ENCODE measurements at places on chromosomes 1 and 21.

GRCh38 chr1:178341261-178341956 is 155.4 kb downstream of the CLEC20A start:
- peaks cover 30% of the 10 kb centered on the region for H3K4me1 ChIP-seq
- H3K27me3 ChIP-seq: no peaks in the 10 kb centered on the region
- peak; percentile 83 for DNase-seq
- no peaks in the 10 kb centered on the region for H3K36me3 ChIP-seq
- H3K4me3 ChIP-seq: peak overlapping the region; percentile 36

GRCh38 chr21:14405225-14405624 is 22.3 kb upstream of the HSPA13 start:
- no peaks in the 10 kb centered on the region for H3K27me3 ChIP-seq
- H3K4me1 ChIP-seq: no peaks in the 10 kb centered on the region
- H3K36me3 ChIP-seq: no peaks in the 10 kb centered on the region

DNA sequence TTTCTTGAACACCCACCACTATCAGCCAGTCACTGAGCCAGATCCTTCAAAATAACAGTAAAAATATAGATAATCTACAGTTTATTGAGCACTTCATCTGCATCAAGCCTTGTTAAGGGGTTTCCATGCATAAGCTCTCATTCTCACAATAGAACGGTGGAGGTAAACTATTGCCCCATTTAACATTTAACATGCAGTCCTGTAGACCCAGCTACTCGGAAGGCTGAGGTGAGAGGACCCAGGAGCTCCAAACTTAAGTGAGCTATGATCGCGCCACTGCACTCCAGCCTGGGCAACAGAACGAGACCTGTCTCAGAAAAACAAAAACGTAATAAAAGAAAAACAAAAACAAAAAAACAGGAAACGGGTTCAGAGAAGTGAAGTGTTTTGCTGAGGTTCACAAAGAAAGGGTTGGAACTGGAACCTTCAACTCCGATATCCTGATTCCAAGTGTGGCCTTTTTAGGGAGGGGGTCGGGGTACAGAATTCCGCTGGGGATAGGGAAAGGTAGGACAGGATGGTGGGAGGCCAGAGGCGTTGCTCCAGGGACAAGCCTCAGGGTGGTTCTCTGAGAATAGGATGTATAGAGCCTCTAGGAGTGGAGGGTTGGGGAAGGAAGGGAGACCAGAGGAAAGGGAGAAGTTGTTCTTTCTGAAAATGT is 11.6 kb upstream of the SESN2 start:
- DNase-seq: no peak
- peak overlapping the region; percentile 98 for H3K27ac ChIP-seq
- H3K4me3 ChIP-seq: no peak overlapping the region
- H3K27me3 ChIP-seq: no peaks in the 10 kb centered on the region
- peaks cover 11% of the 10 kb centered on the region for H3K4me1 ChIP-seq
- H3K36me3 ChIP-seq: no peaks in the 10 kb centered on the region

DNA sequence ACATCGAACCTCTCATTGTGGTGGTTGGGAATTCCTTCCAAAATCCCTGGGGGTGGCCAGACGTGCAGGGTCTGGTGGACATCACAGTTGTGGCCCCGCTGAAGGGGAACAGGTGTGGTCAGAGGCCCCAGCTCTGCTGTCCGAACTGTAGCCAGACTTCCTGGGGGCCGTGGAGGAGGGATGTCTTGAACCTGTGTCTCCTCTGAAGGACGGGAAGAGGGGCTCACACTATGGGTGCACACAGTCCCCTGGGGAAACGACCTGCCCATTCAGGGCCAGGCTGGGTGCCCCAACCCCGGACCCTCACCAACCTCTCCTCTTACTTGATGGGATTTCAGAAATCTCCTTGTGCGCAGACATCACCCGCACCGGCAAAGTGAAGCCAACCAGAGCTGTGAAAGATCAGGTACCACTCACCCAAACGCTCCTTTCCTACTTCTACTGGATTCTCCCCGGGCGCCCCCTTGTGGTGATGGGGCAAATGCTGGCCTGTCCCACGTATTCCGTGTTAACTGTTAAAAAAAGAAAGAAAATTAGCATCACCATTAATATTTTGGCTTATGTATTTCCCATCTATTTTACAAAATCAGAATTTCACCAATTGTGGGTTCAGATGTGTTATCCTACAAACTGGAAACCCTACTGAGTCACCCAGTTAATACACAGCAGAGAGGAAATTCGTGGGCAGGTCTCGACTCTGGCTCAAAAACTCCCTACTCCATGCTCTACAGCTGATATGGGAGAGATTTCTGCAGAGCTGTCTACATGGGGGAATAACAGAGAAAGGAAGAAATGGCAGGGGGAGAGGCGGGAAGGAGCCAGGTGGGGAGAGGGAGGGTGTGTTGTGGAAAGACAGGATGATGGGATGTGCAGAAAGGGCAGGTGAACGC is 28.1 kb downstream of the PADI4 start:
- peak; percentile 56 for DNase-seq
- no peaks in the 10 kb centered on the region for H3K36me3 ChIP-seq
- H3K4me1 ChIP-seq: no peaks in the 10 kb centered on the region

GRCh38 chr1:18803151-18803791 is 56.2 kb downstream of the TAS1R2 start:
- H3K27ac ChIP-seq: no peak overlapping the region
- H3K4me1 ChIP-seq: no peaks in the 10 kb centered on the region
- H3K36me3 ChIP-seq: no peaks in the 10 kb centered on the region
- DNase-seq: no peak

DNA sequence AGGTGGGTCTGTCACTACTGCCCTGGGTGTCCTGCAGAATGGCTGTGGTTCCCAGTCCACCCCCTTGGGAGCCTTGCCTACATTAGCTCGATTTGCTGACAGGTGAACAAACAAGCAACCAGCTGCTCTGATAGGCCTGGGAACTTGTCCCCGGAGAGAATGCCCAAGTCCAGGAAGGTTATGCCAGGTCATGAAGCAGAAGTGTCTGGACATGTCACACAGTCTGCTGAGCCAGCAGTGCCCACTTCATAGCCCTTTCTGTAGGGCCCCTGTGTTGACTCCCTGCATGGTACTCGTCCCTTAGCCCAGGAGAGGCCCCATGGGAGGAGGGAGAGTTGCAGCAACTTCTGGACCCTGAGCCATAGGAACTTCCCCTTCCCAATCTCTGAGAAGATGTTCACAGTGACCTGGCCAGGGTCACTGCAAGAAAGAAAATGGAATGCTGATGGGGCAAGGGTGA is 31.0 kb downstream of the UCK2 start:
- no peak overlapping the region for H3K4me3 ChIP-seq
- H3K27me3 ChIP-seq: no peaks in the 10 kb centered on the region
- H3K4me1 ChIP-seq: peaks cover 46% of the 10 kb centered on the region
- peak; percentile 34 for DNase-seq

DNA sequence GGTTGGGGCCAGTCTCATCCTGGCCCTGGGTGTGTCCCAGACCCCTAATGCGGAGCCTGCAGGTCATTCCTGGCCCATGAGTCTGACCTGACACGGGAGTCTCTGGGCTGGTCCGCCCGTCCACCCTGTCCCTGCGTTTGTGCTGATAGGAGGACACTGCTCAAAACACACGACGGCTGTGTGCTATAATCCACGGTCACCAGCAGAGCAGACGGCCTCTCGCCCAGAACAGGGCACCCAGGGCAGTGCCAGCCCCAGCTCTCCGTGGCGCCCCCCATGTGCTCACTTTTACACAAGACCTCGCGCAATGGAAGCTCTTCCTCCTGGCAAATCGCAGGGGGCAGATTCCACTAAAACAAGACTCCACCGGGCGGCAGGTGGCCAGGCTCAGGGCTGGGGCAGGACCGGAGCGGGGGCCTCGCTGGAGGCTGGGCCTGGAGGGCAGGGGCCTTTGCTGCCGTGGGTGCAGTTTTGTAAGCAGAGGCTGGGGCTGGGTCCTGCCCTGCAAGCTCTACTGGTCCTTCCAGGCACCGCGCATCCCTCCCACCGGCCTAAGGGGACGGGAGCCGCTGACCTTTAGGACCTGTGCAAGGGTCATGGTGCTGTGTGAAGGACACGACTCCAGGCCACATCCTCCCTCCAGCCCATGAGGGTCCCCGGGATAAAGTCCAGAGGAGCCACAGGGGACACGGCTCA is 10.6 kb upstream of the SLC19A1 start:
- H3K4me1 ChIP-seq: peaks cover 20% of the 10 kb centered on the region
- DNase-seq: peak; percentile 45
- no peak overlapping the region for H3K4me3 ChIP-seq
- H3K36me3 ChIP-seq: no peaks in the 10 kb centered on the region
- H3K27me3 ChIP-seq: no peaks in the 10 kb centered on the region
- H3K27ac ChIP-seq: no peak overlapping the region

- H3K4me1 ChIP-seq: peaks cover 11% of the 10 kb centered on the region
- no peak overlapping the region for H3K27ac ChIP-seq
- no peak overlapping the region for H3K4me3 ChIP-seq
- DNase-seq: no peak
- no peaks in the 10 kb centered on the region for H3K27me3 ChIP-seq
Observed at GRCh38 chr1:116567790-116568661, 2.8 kb downstream of the CD58 start.

- no peak overlapping the region for H3K4me3 ChIP-seq
- no peak overlapping the region for H3K27ac ChIP-seq
- H3K36me3 ChIP-seq: no peaks in the 10 kb centered on the region
- H3K27me3 ChIP-seq: no peaks in the 10 kb centered on the region
- no peaks in the 10 kb centered on the region for H3K4me1 ChIP-seq
Observed at GRCh38 chr21:21162786-21163185, 164.6 kb downstream of the NCAM2 start.

Data from Caco-2 (cell line).